ENCODE measurements at places on chromosomes 3 and 15. TPM values are rescaled to one million over a fixed set of nuclear protein-coding genes. Genes with fewer than 3 reads are reported as not detected.
A peak's percentile ranks its signal among the peaks of the same experiment; 100 is the strongest.

ADGRG7 gene
- not detected for total RNA-seq

HGD gene
- total RNA-seq, result 0.59 TPM

BOC gene
- total RNA-seq, result 3.3 TPM

GRCh38 chr3:156675830-156676767 lies 1.7 kb downstream of the TIPARP start:
- peak; percentile 59 for DNase-seq

DNA sequence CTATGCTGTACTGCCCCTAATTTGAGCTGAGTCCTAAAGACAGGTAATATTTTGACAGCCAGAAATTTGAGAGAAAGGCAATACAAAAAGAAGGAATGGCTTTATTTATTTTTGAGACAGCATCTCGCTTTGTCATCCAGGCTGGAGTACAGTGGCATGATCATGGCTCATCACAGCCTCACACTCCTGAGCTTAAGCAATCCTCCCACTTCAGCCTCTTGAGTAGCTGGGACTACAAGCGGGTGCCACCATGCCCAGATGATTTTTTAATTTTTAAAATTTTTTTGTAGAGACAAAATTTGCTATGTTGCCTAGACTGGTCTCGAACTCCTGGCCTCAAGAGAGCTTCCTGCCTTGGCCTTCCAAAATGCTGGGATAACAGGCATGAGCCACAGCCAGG lies 77.4 kb upstream of the SLC4A7 start:
- no peak for DNase-seq

- peak; percentile 31 for DNase-seq
Observed at GRCh38 chr3:158794936-158795518, 6.8 kb upstream of the MFSD1 start.

DNA sequence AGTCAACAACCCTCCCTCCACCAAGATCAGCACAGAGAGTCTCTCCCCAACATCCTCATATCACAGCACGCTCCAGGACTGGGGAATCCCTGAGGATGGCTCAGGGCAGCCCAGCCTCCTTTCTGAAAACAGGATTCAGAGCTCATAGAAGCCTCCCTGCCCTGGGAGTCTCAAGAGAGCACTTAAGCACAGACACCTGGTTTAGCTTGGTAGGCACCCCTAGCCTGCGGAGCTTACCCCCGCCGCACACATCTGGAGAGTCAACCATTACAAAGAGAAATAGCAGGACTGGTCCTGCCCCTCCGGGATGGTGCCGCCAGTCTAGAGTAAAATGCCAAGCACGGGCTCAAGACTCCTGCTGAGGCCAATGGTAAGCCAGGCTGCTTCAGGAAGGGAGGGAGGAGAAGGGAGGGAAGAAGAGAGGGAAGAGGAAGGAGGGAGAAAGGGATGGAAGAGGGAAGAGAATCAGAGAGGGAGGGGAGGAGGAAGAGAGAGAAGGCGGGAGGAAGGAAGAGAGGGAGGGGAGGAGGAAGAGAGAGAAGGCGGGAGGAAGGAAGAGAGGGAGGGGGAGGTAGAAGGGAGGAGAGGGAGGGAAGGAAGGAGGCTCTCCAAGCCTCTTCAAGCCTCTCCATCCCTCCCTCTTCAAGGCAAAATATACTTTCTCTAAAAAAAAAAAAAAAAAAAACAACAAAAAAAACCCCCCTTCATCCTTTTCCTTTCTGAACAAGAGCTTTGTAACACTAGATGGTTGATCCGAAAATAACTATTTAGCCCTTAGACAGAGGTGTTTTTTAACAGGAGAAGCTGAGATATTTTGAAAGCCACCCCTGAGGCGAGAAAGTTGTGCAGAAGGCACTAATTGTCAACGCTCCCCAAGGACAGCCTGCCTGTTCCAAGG lies 278.6 kb upstream of the TLE3 start:
- DNase-seq, result no peak

DNA sequence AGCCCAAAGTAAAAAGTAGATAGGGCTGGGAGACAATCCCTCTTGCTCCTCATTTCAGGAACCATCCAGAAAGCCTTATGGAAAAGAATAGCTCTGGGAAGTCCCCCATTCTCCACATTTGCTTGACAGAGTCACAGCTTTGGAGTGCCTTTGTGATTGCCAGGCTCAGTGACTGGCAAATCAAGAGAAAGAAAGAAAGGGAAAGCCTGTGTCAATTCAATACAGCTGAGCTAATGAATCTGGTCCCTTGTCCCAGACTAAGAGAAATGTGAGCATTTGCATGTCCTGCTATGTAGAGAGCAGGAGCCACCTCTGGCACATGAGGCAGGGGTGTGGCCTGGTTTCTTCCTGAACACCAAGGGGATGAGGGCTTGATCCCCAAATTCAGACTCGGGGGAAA lies 14.9 kb upstream of the CTNNB1 start:
- no peak for DNase-seq

GRCh38 chr15:85100186-85100937 lies 118.7 kb downstream of the PDE8A start:
- no peak for DNase-seq

DNA sequence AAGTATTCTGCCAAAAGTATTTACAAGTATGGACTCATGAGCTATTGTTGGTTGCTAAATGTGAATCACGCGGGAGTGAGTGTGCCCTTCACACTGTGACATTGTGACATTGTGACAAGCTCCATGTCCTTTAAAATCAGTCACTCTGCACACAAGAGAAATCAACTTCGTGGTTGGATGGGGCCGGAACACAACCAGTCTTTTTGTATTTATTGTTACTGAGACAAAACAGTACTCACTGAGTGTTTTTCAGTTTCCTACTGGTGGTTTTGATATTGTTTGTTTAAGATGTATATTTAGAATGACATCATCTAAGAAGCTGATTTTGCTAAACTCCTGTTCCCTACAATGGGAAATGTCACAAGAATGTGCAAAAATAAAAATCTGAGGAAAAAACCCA lies 30.3 kb downstream of the SYNM start:
- DNase-seq, result no peak

DNA sequence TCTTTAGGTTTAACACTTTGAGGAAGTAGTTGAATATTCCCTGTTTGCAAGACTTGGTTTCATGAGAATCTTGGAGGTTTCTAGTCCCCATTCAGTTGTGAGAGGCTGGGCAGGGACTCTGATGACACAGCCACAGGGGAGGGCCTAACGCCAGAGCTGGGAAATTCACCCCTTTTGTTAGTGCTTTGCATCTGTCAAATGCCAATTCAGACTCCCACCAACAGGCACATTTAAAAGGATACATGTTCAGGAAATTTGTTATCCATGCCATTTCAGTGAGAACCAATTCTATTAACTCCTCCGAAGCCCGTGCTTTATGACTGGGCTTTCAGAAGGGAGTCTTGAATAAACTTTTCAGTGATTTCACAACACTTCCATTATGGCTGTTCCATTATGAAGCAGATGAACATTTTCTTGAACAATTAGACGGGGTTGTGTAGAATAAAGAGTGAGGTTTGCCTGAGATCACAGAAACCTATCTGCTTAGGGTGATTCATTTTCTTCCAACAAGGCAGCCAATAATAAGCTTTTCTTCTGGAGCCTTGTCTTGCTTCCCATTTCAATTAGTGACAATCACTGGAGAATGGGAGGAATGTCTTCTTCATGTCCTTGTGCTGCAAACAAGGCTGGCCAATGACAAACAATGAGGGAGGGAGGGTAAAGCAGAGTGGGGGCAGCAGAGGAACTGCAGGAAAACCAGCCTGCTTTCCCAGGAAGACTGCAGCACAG lies 90.6 kb downstream of the SOX14 start:
- DNase-seq, result no peak

DNA sequence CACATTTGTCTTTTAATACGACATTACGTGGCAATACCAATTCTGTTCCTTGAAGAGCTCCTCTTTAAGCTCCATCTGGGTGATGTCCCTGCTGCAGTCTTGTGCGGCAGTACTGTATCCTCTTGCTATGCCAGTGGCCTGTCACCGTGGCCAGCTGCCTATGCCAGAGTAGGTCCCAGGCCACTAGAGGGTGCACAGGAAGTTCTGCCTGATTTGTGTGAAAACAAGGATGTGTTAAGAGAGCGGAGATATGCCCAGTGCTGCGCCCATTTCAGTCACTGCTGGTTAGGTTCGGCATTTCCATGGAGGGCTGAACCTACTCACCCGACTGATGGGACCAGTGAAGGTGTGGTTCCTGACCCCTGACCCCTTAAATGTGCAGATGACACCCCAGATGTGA lies 25.2 kb downstream of the NIPA1 start:
- no peak for DNase-seq
